ENCODE measurements at places on chromosomes 12 and 14.
A peak's percentile ranks its signal among the peaks of the same experiment; 100 is the strongest.

GRCh38 chr12:108146035-108146893, 17.2 kb downstream of the WSCD2 start:
- no peak for DNase-seq

DNA sequence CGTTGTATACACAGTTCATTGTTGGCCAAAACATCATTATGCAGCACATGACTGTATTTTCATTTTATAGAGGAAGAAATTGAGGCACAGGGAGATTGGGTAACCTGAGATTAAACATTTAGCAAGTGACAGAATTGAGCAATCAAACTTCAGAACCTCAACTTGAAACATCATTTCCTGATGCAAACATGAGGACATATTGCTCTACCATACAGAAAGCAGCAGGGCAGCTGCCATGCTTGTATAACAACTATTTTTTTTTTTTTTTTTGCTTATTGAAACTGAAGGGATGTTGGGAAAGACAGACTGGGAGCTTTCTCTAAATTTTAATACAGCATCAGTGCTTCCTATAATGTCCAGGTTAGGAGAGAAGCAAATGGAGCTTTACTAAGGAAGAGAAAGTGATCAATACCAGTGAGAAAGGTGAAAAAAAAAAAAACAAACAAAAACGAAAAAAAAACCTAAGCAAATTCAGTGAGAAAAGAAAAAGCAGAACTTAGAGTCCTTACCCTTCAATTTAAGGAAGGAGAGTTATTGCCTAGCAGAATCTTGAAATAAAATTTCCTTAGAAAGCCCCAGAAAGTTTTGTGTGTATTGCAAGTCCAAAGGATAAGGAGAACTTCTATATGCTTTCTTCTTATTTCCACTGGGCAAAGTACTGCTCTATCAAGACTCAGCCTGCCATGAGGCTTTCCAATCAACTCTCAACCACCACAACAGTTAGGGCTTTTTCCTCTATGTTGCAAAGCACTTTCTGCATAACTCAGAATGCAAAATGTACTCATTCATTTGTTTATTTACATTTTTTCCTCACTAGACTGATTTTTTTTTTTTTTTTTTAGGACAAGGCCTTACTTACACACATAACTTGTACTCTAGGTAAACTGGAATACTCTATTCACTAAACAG, 21.6 kb downstream of the BTG1 start:
- DNase-seq, result no peak

GRCh38 chr12:19965196-19966038, 402.9 kb upstream of the PDE3A start:
- DNase-seq, result no peak

- peak; percentile 55 for DNase-seq
Observed at GRCh38 chr12:5222011-5222461, 178.4 kb downstream of the KCNA5 start.

GRCh38 chr12:117738233-117738632, 230.6 kb downstream of the KSR2 start:
- no peak for DNase-seq

- DNase-seq, result no peak
Observed at GRCh38 chr14:100201701-100202100, 37.2 kb upstream of the YY1 start.

GRCh38 chr12:51941604-51942003, 9.9 kb upstream of the ACVR1B start:
- DNase-seq, result no peak

DNA sequence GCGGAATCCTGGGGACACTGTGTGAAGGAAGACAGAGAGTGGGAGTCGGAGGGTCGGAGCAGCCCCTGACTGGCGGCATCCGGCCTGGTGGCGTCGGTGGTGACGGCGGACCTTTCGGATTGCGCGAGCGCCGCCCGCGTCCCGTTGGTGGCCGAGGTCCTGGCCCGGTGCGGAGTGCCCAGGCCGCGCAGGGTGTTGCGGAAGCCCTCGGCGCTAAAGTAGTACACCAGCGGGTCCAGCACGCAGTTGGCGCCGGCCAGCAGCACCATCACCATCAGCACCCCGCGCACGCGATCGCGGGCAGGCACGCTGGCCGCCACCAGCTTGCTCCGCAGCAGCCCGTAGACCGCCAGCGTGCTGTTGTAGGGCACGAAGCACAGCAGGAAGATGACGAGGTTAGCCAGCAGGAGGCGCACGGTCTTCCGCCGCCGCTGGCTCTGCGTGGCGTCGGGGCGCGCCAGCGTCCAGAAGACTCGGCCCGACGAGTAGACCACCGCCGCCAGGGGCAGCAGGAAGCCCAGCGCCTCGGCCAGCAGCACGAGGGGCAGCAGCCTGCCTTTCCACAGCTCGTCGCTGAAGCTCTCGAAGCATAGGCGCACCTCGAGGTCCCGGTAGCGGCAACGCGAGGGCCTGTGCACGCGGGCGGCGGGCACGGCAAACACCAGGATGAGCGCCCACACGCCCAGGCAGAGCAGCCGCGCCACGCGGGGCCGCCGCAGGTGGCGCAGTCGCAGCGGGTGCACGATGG, 13.1 kb upstream of the CHD4 start:
- DNase-seq, result no peak

DNA sequence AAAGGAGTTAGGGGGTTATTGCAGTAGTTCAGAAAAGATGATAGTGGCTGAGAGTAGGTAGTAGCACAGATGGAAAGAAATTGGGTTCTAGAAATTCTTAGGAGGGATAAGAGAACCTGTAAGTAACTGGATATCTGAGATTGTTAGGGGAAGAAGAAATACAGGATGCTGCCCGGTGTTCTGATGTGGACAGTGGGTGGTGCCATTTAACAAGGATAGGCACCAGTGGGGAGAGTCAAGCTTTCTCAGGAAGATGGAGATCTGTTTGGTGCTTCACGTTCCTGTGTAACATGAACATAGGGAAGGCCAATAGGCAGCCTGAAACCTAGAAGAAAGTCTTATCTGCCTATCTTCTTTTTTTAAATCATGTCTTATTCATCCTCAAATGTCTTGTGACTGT, 245.9 kb downstream of the NPAS3 start:
- peak; percentile 56 for DNase-seq

DNA sequence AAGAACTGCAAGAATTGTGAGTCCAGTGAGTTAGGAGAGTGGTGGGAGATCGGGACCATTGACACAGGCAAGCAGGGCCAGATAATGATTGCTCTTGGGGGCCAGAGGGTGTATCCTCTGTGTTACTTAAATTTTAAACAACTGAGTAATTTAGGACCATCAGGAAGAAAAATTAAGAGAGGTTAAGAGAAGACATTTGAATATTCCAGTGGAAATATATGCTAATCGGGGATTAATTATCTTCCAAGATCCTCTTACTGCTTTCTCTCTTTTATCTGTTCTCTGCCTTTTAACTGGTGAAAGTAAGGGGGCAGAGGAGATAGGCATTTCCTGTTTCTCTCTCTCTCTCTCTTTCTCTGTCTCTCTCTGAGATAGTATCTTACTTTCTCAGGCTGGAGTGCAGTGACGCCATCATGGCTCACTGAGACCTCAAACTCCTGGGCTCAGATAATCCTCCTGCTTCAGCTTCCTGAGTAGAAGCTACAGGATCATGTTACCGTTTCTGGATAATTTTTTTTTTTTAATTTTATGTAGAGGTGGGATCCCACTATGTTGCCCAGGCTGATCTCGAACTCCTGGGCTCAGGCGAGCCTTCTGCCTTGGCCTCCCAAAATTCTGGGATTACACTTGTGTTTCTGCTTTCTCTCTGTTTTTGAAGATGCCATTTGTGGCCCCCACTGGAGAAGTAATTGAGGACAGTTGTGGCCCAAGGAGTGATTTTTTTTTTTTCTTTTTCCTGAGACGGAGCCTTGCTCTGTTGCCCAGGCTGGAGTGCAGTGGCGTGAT, 85.1 kb downstream of the DIP2B start:
- no peak for DNase-seq

GRCh38 chr14:105163040-105163742, 5.4 kb downstream of the JAG2 start:
- DNase-seq, result no peak

DNA sequence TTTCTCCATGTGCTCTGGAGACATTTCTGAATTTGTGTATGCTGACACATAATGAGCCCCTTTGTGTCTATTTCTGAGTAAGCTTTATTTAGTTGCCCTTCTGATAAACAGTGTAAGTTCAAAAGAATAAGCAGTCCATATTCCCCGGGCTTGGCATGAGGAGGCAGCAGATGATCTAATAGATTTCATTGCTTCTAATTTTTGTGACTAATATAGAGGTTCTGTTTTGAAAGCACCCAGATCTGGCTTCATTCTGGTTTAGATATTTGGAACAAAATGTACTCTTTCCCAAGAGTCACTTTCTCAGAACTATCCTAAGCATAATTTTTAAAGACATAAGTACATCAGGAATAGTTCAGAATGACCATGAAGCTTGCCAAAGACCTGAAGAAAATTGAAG, 290.9 kb downstream of the BTG1 start:
- DNase-seq, result no peak

- no peak for DNase-seq
Observed at GRCh38 chr12:102958073-102958829, 777 bp downstream of the ASCL1 start.

- no peak for DNase-seq
Observed at GRCh38 chr12:23141335-23141734, 516.4 kb downstream of the ETNK1 start.

GRCh38 chr14:75182821-75183220, 6.4 kb upstream of the TMED10 start:
- DNase-seq, result no peak

DNA sequence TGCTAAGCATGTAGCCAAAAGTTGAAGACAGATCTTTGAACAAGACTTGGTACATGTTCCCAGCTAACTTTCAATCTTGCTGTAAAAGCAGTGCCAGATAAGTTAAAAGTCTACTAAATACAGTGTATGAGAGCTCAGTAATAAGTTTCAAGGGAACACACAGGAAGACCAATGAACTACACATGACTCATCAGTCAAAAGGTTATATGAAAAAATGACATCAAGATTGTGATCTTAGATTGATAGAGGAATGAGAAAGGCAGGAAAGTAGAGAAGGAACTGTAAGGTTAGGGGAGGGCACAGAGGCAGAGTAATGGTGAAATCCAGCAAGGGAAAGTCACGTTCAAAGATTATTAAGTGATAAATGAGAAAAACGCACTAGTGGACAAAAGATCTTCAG, 249.9 kb upstream of the FLRT2 start:
- no peak for DNase-seq

DNA sequence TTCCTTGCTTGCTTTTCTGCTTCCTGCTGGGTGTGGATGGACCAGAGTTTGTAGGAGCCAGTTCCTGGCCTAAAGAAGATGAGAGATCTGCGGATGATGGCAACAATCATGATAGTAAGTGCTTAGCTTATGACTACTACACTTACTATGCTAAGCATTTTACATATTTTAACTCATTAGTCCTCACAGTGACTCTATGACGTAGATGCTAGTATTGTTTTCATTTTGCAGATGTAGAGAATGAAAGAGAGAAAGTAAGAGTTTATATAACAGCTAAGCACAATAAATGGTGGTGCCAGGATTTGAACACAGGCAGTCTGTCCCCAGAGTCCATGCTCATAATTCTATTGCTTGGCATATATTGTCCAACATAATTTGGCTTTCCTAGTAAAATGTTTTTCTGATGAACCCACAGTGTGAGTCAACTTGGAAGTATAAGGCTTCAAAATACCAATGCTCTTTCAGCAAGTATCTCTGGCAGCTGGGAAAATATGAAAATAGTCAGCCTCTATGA, 363.2 kb upstream of the DDHD1 start:
- DNase-seq, result no peak

- no peak for DNase-seq
Observed at GRCh38 chr12:24931666-24932405, 17.1 kb downstream of the BCAT1 start.

GRCh38 chr12:5243014-5243413, 188.9 kb upstream of the NTF3 start:
- no peak for DNase-seq

DNA sequence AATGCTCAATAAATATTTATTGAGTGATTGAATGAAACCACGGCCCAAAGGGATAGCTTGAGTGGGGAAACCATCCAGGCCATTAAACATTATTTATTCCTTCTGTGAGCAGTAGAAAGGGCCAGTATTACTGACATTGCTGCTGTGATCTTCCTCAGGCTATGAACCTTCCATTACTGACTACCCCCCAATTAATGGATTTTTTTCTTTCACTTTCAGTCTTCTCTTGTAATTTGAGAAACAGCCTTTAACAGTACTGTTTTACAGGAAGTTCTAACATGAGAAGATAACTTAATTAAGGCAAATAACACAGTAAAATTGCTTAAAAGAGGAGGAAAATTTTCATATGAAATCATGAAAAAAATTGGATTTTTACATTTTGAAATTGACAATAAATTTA, 629.5 kb downstream of the TRHDE start:
- DNase-seq, result no peak

GRCh38 chr14:53979747-53980642, 23.4 kb upstream of the BMP4 start:
- no peak for DNase-seq

DNA sequence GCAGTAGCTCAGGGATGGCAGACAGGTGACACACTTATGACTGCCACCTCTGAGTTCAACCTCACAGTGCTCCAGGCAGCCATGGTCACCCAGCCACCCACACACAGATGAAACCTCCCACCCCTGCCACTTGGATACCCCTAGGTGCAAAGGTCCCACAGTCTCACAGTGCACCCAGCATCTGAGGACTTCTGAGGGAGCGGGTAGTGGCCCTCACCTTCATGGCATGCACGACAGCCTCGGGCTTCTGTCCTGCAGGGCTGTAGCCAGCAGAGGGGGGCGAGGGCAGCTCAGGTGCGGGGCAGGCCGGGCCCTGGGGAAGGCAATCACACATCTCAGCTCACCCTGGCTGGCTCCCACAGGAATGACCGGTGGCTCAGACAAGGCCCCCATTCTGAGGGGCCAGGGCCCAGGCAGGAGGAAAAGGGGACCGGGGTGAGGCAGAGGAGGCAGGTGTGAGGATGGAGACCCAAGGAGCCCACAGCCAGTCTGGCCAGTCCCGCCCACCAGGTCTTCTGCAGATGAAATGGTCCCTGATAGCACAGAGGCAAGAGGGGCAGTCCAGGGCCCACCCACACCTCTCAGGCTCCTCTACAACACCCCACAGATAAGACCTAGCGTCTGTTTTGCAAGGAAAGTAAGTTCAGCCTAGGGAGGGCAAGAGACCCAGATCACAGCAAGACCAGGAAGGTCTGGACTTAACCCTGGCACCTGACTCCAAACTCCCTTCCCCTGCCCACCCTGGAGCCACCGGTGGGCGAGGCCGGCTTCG, 35.8 kb downstream of the CCNK start:
- DNase-seq, result no peak

- no peak for DNase-seq
Observed at GRCh38 chr12:19130224-19131024, 891 bp downstream of the PLEKHA5 start.

- peak; percentile 54 for DNase-seq
Observed at GRCh38 chr12:6827437-6827911, 733 bp upstream of the P3H3 start.

DNA sequence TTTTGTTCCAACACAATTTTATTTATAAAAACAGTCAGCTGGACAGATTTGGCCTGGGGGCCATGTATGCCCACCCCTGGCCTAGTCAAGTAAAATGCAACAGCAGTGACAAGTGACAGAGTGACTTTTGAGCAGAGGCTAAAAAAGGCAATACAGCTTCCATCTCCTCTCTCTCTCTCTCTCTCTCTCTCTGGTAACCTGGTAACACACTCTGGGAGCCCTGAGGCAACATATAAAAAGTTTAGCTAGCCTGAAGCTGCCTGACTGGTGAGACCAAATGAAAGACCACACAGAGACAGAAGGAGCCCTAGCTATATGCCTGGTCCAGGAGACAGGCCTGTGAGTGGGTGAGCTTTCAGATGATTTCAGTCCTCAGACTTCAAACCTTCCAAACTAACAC, 105.4 kb downstream of the DENND5B start:
- no peak for DNase-seq

All from COR-L47 (cell line).